Muscle of arm (tissue), 14 donors: ENCODE measurements at places on chromosomes 1 and 21. TPM values are rescaled to one million over a fixed set of nuclear protein-coding genes. Genes with fewer than 3 reads are reported as not detected.

DNA sequence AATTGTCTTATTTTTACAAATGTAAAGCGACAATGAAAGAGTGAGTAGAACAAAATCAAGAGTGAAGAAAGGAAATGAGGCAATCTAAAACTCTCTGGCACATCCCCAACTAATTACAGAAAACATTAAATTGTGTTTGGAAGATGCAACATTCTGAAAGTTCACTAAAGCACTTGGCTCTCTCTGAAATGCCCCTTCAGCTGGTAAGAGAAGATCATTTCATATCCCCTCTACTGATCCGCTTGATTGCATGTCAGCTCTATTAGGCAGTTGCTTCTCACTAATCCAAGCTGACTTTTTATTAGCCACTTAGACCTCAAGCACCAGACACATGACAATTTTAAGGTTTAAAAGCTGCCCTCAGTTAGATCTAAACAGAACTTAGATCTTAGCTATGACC lies 262.8 kb upstream of the PRMT6 start:
- DNase-seq, result no peak

DNA sequence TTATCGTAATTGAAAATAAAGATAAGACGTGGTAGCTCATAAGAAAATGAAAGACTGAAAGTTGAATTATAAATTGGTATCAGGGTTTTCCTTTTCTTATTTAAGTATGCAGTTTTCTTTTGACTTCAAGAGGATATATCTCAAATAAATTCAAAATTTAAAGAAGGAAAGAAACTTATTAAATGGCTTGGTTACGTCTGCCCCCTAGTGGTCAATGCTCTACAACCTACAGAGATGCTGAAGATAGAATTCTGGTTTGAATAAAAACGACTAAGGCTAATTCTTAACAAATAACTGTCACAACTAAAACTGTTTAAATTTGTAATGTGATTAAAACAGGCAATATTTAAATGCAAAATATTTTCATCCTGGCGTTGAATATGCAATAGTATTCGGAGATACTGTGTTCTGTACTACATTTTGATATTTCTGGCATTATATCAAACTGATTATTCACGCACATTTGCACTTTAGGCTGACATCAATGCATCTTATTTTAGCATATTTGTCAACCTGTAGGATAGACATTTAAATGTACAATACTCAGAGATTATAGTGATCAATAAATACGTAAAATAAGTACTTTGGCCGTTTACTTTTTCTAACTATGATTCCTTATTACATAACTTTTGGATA lies 26.8 kb downstream of the IFI44 start:
- peak; percentile 66 for DNase-seq

DNA sequence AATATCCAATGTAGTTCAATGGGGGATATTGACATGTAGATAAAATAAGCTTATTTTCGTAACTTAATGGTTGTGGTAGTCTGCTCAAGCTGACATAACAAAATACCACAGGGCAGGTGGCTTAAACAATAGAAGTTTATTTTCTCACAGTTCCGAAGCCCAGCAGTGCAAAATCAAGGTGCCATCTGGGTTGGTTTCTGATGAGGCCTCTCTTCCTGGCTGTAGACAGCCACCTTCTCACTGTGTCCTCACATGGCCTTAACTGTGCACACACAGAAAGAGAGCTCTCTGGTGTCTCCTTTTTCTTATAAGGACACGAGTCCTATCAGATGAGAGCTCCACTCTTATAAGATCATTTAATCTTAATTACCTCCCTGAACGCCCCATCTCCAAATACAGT lies 64.8 kb upstream of the IPO9 start:
- DNase-seq, result no peak

GRCh38 chr1:234533034-234533891 lies 54.3 kb upstream of the TARBP1 start:
- peak; percentile 85 for DNase-seq

DNA sequence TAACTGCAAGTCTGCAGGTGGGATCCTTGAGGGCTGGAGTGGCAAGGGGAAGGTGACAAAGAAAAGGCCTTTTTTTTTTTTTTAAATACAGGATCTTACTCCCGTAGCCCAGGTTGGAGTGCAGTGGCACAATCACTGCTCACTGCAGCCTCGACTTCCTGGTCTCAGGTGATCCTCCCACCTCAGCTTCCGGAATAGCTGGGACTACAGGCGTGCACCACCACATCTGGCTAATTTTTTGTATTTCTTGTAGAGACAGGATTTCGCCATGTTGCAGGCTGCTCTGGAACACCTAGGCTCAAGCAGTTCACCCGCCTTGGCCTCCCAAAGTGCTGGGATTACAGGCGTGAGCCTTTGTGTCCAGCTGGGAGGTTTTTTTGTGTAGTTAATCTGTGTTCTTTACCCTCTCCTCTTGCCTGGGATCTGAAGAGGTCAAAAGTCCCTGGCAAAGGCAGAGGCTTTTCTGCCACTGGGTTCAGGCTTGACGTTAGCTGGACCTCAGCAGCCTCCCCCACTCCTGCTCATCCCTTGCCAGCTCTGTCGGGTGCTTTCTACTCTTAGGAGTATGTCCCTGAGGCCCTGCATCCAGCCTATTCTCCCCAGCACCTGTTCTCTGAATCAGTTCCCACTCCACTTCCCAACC lies 5.2 kb downstream of the IL6R start:
- DNase-seq, result no peak

GRCh38 chr1:20634065-20634593 lies 871 bp downstream of the PINK1 start:
- no peak for DNase-seq

- DNase-seq, result no peak
Observed at GRCh38 chr1:64072089-64072793, 131.2 kb upstream of the UBE2U start.

DNA sequence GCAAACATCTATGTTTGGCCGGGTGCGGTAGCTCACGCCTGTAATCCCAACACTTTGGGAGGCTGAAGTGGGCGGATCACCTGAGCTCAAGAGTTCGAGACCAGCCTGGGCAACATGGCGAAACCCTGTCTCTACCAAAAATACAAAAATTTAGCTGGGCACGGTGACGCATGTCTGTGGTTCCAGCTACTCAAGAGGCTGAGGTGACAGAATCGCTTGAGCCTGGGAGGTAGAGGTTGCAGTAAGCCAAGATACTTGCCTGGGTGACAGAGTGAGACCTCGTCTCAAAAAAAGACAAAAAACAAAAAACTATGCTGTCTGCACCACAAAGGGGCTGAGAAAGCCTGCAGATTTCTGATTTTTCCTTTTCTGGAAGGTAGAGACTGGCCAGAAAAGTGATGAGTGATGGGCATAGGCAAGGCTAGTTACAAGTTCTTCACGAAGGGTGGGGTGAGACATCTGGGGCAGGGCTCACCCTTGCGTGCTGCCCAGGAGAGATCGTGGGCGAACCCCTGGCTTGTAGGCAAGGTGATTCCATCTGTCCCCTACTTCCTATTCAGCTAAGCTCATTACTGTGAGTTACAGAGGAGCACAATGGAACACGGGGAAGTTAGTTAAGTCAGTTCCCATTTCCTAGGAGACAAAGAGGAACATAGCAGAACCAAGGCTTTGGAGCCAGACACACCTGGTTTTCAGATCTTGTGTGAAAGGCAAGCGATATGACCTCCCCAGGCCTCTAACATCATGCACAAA lies 3.2 kb downstream of the SLC2A1 start:
- DNase-seq, result no peak

GRCh38 chr1:22612671-22613571 lies 23.5 kb upstream of the C1QA start:
- DNase-seq, result no peak

The CNTN2 gene
- polyA plus RNA-seq, result 0.59 TPM

GRCh38 chr1:243892456-243892855 lies 42.4 kb upstream of the AKT3 start:
- no peak for DNase-seq

DNA sequence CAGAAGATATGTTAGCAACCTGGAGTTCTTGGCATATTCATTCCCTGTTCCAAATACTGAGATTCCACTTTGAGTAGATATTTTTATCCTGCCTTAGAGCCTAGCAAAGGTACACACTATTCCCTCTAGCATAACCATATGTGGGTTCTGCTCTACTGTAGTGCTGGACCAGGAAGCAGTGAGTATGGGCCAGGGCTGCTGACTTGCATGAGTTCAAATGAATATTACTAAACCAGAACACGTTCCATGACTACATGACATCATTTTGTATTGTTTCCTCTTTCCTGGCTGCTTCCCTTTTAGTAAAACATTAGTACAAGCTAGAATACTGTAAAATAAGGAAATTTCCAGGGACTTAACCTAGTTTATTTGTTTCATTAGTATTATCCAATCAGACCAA lies 41.1 kb downstream of the TNFSF18 start:
- DNase-seq, result peak; percentile 23

GRCh38 chr1:173383351-173383750 lies 93.8 kb upstream of the PRDX6 start:
- no peak for DNase-seq

DNA sequence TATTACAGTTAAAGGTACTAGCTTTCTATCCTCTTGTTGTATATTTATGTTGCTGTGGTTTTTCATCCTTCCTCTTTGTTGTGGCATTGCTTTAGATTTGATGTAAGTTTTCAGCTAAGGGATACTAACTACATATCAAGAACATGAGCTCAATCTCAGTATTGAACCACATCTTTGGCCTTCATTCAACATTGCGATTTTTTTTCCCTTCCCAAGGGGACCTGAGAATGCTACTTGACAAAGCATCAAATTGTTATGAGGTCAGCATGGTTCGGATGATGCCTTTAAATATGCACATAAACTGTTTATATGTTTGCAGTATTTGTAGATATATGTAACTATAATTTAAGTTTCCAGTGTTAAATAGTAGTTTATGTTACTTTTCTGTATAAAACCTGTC lies 31.7 kb upstream of the GPR88 start:
- DNase-seq, result no peak

The YOD1 gene
- polyA plus RNA-seq, result 7.6 TPM

The MROH9 gene
- not detected for polyA plus RNA-seq

The RNU1-4 gene
- polyA plus RNA-seq, result not detected

The ERICH3 gene
- not detected for polyA plus RNA-seq

DNA sequence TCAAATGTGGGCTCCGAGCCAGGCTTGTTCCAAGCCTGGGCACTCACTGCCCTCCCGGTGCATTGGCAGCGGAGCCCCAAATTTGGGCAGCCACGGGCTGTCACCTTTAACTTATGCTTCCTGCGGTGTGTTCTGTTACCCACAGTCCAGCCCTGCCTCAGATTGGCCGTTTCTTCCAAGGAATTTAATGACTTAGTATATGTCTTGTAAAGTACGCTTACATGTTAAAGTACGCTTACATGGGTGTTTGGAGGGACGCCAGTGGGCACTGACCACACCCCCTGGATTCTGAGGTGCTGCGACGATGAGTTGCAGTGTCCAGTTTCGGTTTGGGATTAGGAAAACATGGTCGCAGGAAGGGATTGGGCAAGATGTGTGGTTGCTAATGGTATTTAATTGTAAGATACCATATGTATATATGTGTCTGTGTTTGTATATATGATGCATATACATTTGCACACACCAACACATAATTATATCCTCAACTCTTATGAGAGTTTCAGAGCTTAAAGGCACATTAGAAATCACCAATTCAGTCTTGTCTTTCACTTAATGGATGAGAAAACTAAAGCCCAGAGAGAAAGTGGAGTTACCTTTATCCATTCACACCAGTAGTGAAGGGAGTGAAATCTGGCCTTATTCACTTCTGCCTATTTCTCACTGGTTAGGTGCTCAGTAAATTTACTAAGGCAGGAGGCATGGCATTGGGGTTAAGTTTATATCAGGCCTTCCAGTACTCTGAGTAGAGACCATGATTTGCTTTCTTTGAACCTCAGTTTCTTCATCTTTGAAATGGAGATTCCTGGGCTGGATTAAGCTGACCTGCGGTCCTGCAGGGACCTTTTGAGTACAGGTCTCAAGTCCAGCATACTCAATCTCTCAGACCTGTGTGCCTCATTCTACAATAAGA lies 1.0 kb downstream of the SMYD2 start:
- DNase-seq, result no peak

GRCh38 chr1:177779166-177779965 lies 190.5 kb downstream of the SEC16B start:
- DNase-seq, result no peak

The SLFNL1 gene
- polyA plus RNA-seq, result 0.27 TPM

The CDC42 gene
- polyA plus RNA-seq, result 2,247 TPM

The GREM2 gene
- polyA plus RNA-seq, result 8.2 TPM
